ENCODE measurements at places on chromosomes 12 and 14.
A peak's percentile ranks its signal among the peaks of the same experiment; 100 is the strongest.

GRCh38 chr14:23478109-23478759 is 8.7 kb downstream of the NGDN start:
- DNase-seq = peak; percentile 49

DNA sequence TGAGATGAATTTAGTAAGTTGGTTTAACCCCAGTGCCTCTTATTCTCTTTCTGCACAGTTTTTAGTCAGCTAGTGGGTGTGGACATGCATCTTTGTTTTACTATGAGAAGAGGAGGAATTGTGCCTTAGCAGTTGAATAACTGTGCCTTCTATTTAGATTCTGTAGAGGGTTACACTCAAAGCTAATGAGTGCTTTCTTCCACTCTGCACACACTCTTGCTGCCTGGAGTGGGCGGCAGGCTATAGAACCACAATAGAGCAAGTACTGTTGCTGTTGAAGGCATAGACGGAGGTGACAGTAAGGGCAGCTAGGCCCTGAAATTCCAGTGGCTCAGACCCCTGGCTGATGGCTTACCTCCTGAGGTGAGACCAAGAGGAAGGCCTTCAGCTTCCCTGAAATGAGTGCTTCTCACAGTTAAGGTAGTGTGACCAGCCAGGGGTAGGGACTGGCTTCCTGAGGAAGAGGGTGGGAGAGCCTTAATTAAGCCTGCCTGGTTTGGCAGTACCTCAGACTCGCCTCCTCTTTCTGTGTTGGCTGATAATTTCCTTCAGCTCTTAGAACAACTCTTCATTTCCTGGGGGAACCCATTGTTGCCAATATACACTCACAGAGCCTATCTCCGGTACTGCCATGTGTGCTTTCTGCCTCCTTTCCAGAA is 24.7 kb downstream of the SUSD6 start:
- DNase-seq = no peak

DNA sequence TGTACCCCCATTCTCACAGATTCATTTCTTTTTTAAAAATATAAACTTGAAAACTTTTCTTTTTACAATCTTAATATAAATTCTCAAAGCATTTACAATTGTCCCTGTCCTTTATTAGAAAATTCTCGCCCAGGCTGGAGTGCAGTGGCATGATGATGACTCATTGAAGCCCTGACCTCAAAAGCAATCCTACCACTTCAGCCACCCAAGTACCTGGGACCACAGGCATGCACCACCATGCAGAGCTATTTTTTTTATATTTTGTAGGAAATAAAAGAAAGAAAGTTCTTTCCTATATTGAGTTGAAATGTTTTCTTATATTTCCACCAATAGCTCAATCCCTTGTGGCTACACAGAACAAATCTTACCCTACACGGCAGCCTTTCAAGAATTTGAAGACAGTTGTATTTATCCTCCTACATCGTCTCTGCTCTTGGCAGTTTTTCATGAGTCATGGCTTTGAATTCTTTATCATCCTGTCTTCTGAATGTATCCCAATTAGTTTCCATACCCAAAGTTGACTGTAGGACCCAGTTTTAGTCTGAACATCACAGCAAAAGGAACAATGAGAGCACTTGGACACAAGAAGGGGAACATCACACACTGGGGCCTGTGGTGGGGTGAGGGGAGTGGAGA is 52.4 kb downstream of the SYT1 start:
- no peak for DNase-seq

DNA sequence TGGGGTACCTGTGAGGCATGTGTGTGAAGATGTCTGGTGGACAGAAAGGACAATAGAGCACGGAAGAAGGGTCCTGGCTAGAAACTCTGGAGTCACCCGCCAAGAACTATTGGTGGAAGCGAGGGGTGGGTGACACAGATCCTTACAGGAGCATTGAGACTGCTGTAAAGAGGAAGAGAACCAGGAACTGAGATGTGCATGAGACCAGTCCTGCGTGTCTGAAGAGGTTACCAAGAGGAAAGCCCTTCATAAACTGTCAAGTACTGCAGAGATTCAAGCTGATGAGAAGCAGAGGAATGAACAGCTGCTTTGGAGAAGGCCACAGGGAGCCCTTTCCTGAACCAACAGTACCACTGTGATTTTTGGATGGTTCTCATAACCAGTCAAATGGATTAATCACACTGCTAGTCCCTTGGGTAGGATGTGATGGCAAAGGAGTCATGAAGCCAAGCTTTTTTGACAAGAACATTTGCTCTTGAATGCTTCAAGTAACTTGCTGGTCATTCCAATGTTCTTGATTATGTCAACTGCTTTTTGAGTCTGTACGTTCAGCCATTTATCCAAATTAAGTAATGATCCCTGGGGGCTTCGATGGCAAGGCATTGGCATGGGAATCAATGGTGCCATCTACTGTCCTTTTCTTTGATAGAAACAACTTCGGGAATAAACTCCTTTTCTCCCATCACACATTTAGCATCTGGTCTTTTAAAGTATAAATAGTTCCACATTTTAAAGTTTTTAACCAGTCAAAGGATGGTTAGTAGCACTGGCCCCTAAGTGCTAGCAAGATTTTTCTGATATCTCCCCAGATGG is 42.9 kb downstream of the GPR135 start:
- DNase-seq = no peak

- DNase-seq = no peak
These were observed 148.0 kb upstream of the NUDT4 start for GRCh38 chr12:93229494-93230325.

DNA sequence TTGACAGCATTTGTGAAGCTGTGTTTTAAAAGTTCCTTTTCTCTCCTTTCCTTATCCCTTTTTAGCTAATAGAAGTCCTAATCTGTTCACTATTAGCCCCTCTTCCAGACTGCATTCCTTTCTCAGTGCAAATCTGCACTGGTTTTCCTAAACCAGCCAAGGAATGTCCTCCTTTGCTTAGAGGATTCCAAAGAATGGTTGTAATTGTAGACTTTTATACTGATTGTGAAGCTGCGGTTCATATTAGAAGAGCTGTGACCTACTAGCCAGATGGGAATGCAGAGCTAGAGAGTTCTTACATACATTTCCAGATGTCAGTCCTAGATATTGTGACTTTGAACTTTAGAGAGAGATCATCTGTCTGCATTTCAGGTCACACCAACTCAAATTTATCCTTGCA is 79.8 kb downstream of the MYRFL start:
- no peak for DNase-seq

GRCh38 chr12:32264961-32265360 is 134.4 kb upstream of the FGD4 start:
- DNase-seq = no peak

DNA sequence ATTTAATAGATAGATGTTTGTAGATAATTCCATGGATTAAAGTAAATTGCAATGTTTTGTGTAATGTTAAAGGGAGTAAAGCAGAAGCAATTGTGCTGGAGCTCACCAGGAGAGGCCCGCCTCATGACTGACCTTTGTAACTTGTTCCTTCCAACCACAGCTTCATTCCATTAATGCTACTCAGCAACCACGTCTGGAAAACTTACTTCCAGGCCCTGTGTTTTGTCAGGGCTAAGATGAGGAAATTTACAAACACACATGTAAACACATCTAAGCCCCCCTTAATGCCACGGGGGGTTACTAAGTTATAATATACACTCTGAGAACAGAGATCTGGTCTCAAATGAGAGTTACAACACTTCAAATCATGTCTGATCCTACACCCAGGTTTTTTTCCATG is 12.4 kb downstream of the LUM start:
- DNase-seq = no peak

DNA sequence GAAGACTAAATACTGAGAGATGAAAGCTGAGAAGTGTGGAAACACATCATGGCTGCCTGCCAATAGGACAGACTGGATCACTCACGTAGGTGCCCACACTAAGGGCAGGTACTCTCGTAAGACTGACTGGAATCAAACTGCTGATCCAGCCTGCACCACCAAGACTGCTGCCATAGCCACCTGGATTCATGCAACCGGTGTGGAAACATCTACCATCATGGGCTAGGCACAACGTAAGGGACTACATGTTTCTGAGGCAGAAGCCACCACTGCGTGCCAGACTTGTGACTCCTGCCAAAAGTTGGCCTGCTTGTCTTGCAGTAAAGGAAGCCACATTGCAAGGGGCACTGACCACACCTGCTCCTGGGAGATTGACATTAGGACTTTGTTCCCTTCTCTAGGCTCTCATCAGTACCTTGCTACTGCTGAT is 3.8 kb downstream of the POMT2 start:
- no peak for DNase-seq

DNA sequence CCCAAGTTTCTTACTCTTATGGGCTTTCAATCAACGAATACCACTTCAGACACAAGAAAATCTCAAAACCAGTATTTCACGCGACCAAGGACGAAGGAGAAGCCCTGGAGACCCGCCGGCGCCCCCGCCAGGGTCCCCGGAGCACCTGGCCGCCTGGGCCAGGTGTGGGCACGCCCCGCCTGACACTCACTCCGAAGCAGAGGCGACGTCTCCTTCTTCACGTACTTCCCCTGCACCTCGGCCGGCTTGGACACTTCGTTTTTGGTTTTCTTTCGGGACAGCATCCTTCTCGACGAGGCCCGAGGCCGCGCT is 466 bp downstream of the SAV1 start:
- peak; percentile 67 for DNase-seq

DNA sequence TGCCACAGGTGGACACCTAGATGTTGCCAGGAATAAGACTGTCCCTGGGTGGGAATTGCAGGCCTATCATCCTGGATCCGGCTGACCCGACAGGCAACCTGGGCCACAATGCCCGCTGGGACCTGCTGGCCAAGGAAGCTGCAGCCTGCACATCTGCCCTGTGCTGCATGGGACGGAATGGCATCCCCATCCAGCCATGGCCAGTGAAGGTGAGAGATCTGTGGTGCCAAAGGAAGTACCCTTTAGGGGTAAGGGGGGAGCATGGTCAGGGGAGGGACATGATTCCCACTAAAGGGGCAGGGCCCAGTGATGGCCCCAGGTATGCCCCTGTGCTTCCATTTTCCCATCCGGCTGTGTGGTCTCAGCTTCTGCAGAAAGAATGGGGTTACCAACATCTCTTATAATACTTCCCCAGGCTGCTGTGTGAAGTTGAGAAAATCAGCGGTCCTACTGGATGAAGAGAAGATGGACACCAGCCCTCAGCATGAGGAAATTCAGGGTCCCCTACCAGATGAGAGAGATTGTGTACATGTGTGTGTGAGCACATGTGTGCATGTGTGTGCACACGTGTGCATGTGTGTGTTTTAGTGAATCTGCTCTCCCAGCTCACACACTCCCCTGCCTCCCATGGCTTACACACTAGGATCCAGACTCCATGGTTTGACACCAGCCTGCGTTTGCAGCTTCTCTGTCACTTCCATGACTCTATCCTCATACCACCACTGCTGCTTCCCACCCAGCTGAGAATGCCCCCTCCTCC is 8.6 kb upstream of the OAS2 start:
- DNase-seq = no peak

DNA sequence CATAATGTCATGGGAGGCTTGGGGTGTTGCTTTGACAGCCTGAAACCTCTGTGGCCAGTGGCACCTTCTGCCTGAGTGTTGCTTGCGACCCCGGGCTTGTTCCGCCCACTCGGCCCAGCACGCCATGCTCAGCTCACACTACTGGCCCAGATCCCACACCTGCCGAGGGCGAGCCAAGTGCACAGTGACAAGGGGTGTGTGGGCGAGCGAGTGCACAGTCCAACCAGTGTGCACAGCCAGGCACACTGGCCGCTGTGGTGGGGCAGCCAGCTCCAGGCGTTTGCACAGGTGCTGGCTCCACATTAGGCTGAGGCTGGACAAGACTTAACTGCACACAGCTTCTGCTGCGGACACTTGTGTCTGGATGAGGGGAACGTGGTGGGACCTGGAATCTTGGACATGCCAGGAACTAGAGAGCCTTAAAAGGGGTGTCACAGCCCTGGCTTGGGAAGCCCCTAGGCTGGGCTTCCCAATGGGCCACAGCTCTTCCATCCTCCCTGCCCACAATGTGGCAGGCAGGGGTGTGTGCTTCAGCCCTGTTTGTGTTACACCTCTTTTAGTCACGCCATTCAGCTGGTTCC is 609.2 kb upstream of the FOXG1 start:
- no peak for DNase-seq

DNA sequence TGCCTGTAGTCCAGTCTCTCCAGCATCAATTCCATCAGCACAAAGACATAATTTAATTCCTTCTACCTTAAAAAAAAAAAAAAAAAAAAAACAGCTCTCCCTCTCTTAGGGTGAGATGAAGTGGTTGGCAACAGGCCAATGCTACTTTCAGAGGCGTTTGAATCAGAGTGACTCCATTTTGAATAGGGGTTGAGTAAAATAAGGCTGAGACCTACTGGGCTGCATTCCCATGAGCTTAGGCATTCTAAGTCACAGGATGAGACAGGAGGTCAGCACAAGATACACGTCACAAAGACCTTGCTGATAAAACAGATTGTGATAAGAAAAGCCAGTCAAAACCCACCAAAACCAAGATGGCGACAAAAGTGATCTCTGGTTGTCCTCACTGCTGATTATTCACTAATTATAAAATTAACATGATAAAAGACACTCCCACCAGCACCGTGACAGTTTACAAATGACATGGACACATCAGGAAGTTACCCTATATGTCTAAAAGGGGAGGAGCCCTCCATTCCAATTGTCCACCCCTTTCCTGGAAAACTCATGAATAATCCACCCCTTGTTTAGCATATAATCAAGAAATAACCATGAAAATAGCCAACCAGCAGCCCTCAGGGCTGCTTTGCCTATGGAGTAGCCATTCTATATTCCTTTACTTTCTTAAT is 6.9 kb upstream of the TCL1B start:
- DNase-seq = no peak

DNA sequence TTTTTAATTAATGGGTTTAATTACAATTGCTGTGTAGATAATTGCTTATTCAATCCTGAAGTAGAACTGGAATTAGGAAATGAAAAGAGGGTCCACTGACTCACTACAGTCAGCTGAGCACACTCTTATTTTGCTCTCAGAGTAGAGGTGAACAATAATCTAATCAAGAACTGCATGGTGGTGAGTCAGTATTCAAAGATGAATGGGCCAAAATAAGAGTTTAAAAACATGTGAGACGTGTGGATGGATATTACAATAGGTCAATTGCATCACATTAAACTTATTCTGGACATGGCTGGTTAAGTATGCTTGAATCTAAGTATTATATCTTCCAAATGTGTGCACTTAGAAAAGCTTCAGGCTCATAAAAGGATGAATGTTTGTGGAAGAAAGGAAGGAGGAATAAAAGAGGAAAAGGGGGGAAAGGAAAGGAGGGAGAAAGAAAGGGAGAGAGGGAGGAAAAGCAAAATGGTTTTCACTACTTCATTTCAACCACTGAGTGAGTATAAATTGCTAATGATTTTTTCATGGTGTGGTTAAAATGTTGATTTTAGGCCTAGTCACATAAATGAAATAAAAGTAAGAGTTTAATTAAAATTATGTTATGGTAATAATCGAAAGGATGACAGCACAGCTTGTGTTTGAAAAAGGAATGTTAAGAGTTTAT is 27.0 kb upstream of the EEA1 start:
- no peak for DNase-seq

GRCh38 chr12:123131291-123131832 is 19.5 kb downstream of the PITPNM2 start:
- no peak for DNase-seq

GRCh38 chr14:104938436-104938835 is 13.8 kb downstream of the PLD4 start:
- DNase-seq = no peak

- no peak for DNase-seq
These were observed 43.2 kb downstream of the BICDL1 start for GRCh38 chr12:120032242-120032641.
